A549 treated with CORT108297 at 1 μM for 4 hours (cell line): ENCODE measurements at places on chromosomes 1 and 21. TPM values are rescaled to one million over a fixed set of nuclear protein-coding genes. Genes with fewer than 3 reads are reported as not detected.

LCE2B gene
- not detected in 5 replicates for total RNA-seq

KCNE2 gene
- total RNA-seq: not detected in 5 replicates

TSPAN2 gene
- 0.61 to 2.0 TPM (median 1.1 TPM) in 5 replicates for total RNA-seq

FAM163A gene
- total RNA-seq: 0.02 to 0.04 TPM (median 0.02 TPM) in 3 of 5 replicates, not detected in the others

GNAT2 gene
- total RNA-seq: 0.09 TPM in 1 of 5 replicates, not detected in the others

HSPA6 gene
- 2.0 to 10.4 TPM (median 2.4 TPM) in 5 replicates for total RNA-seq

RIMKLA gene
- total RNA-seq: 0.69 to 1.2 TPM (median 0.84 TPM) in 5 replicates

SELE gene
- total RNA-seq: 0.02 TPM in 1 of 5 replicates, not detected in the others

FNDC5 gene
- 0.42 to 0.77 TPM (median 0.57 TPM) in 5 replicates for total RNA-seq

ZBED6 gene
- total RNA-seq: 1.4 to 5.2 TPM (median 3.0 TPM) in 5 replicates

HPDL gene
- 3.1 to 5.3 TPM (median 4.7 TPM) in 5 replicates for total RNA-seq

FAM151A gene
- 0.05 TPM in 1 of 5 replicates, not detected in the others for total RNA-seq

UMODL1 gene
- not detected in 5 replicates for total RNA-seq

RGS4 gene
- 0.13 to 0.23 TPM in 2 of 5 replicates, not detected in the others for total RNA-seq

AZIN2 gene
- 0.85 to 1.3 TPM (median 1.3 TPM) in 5 replicates for total RNA-seq

CRP gene
- total RNA-seq: not detected in 5 replicates

ARID4B gene
- 13.1 to 19.5 TPM (median 15.4 TPM) in 5 replicates for total RNA-seq

OR2L13 gene
- not detected in 5 replicates for total RNA-seq

FAM72A gene
- total RNA-seq: 9.6 to 12.9 TPM (median 11.8 TPM) in 5 replicates

KIF14 gene
- total RNA-seq: 7.8 to 12.7 TPM (median 10.9 TPM) in 5 replicates

TTC13 gene
- 8.7 to 12.4 TPM (median 9.4 TPM) in 5 replicates for total RNA-seq

NUDT4B gene
- 0.35 to 3.2 TPM (median 1.6 TPM) in 5 replicates for total RNA-seq

CSTB gene
- total RNA-seq: 84.0 to 98.7 TPM (median 91.0 TPM) in 5 replicates

RAD54L gene
- total RNA-seq: 9.9 to 12.3 TPM (median 11.8 TPM) in 5 replicates

LEFTY1 gene
- total RNA-seq: 0.15 to 0.54 TPM (median 0.46 TPM) in 5 replicates

ESRRG gene
- total RNA-seq: not detected in 5 replicates

SGIP1 gene
- total RNA-seq: not detected in 5 replicates

CD1E gene
- total RNA-seq: not detected in 5 replicates

COG2 gene
- 18.3 to 22.7 TPM (median 19.6 TPM) in 5 replicates for total RNA-seq

SPRR1A gene
- not detected in 5 replicates for total RNA-seq

CR2 gene
- 0.04 to 2.3 TPM in 2 of 5 replicates, not detected in the others for total RNA-seq

LCE7A gene
- total RNA-seq: not detected in 5 replicates

KCNQ4 gene
- 0.13 to 0.24 TPM (median 0.22 TPM) in 5 replicates for total RNA-seq

FCMR gene
- total RNA-seq: 3.3 to 6.3 TPM (median 4.9 TPM) in 5 replicates

RGS16 gene
- total RNA-seq: 0.18 to 0.29 TPM (median 0.25 TPM) in 5 replicates

AMY1C gene
- not detected in 5 replicates for total RNA-seq

ANXA9 gene
- 0.63 to 1.1 TPM (median 0.85 TPM) in 5 replicates for total RNA-seq

NBPF15 gene
- 18.5 to 24.9 TPM (median 20.4 TPM) in 5 replicates for total RNA-seq

WLS gene
- total RNA-seq: 17.4 to 24.2 TPM (median 18.8 TPM) in 5 replicates

CD1C gene
- not detected in 5 replicates for total RNA-seq

GJA8 gene
- not detected in 5 replicates for total RNA-seq

RNF186 gene
- total RNA-seq: not detected in 5 replicates

HFM1 gene
- total RNA-seq: 0.02 to 0.09 TPM (median 0.05 TPM) in 3 of 5 replicates, not detected in the others

C1QC gene
- total RNA-seq: not detected in 5 replicates

CLDN17 gene
- total RNA-seq: not detected in 5 replicates

HDAC1 gene
- 53.0 to 60.3 TPM (median 56.2 TPM) in 5 replicates for total RNA-seq

KIF26B gene
- 0.05 to 0.07 TPM (median 0.06 TPM) in 5 replicates for total RNA-seq

FAAH gene
- 0.74 to 1.1 TPM (median 0.89 TPM) in 5 replicates for total RNA-seq

LZIC gene
- total RNA-seq: 18.3 to 29.0 TPM (median 20.0 TPM) in 5 replicates

SLAMF6 gene
- not detected in 5 replicates for total RNA-seq

MEX3A gene
- 1.3 to 2.9 TPM (median 2.8 TPM) in 5 replicates for total RNA-seq

ARHGAP29 gene
- total RNA-seq: 12.7 to 17.4 TPM (median 14.5 TPM) in 5 replicates

MAP3K21 gene
- total RNA-seq: 8.6 to 11.8 TPM (median 10.9 TPM) in 5 replicates

LENEP gene
- total RNA-seq: not detected in 5 replicates

HPCA gene
- total RNA-seq: 0.29 to 1.0 TPM (median 0.35 TPM) in 5 replicates

KDF1 gene
- total RNA-seq: 0.07 to 0.08 TPM in 2 of 5 replicates, not detected in the others

GPN2 gene
- 18.0 to 29.3 TPM (median 28.1 TPM) in 5 replicates for total RNA-seq

TMCC2 gene
- 2.4 to 2.8 TPM (median 2.6 TPM) in 5 replicates for total RNA-seq

LEPROT gene
- 32.6 to 42.8 TPM (median 40.0 TPM) in 5 replicates for total RNA-seq
